ENCODE measurements at places on chromosomes 1 and 21.

- DNase-seq: no peak
Measured at GRCh38 chr21:28798798-28799197, 193.9 kb downstream of the LTN1 start.

DNA sequence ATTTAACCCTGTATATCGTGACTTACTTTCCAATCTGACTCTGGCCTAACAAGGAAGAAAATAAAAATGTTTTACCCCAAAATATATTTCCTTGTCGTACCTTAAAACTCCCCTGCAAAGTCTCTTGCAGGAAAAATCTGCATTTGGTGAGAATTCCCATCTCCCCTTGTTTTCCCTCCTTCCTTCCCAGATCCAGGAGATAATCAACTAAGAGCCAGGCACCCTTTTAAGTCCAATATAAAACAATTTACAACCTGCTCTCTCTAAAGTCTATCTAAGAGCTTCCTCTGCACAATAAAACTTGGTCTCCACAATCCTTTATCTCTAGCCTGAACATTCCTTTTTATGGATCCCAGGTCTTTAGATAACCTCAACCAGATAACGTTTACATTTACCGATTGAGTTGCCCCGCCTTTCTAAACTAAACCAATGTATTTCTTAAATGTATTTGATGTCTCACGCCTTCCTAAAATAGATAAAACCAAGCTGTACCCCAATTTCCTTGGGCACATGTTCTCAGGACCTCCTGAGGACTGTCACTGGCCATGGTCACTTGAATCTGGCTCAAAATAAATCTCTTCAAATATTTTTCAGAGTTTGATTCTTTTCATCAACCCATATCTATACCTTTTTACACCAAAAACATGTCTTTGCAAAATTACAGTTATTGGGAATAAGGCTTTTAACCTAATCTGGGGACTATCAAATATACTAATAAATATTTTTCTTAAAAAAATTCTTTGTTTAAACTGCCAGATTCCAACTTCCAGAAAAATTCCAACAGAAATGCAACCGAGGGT lies 993 bp downstream of the DDX59 start:
- no peak for DNase-seq

GRCh38 chr1:194917769-194918168 lies 1690.5 kb downstream of the KCNT2 start:
- DNase-seq: no peak

- DNase-seq: no peak
Measured at GRCh38 chr1:9410737-9411297, 118.1 kb downstream of the SPSB1 start.

GRCh38 chr1:89175601-89176256 lies at the start of gene GBP7:
GBP7 (minus strand) TSS chr1:89176003; CDS start chr1:89171935, 4,068 bp downstream.
- DNase-seq: no peak

DNA sequence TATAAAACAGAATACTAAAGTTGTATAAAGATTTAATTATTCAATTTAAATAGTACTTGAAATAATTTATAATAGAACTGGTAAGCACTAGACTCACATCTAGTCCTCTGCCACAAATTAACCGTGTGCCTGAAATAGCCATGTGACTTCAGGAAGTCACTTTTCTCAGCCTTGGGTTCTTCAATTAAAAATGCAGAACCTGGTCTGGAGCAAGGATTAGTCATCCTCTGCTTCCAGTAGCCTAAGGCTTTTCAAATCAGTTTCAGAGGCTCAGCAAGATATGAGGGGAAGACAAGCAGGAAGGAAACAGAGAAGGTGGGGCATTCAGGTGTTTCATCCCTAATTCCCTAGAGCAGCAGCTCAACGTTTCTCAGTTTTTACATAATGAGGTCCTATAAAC lies 23.0 kb downstream of the DPH5 start:
- no peak for DNase-seq

DNA sequence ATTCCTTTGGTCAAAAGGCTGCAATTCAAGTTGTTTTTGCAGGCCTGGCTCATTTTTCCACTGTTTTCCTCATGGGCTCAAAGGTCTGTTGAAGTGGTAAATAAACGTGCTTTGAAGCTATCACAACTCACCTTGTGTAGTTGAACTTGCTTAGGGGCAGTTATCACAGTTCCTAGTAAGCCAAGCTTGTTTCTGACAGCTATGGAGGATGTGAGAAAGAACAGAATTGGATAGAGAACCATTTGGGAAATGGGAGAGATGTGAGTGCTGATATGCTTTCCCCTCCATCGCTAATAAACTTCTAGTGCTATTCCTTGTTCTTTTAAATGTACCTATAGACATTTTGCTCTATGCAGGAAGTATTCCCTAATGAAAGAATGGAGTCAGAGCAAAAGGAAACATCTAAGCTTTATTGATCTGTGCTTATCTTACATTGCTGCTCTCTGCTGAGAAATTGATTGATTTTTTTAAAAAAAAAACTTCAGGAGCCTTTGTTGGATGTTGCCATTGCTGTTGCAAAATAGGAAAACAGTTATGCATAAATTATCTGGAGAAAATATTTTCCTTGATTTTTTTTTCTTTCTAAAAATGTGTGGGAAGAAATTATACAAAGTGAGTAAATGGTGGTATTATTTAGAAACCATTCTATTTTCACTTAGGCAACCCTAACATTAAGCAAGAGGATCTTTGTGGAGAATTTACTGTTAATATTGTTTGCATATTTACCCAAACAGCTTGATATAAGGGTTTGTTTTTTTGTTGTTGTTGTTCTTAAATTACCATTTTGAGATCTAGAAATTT lies 118.2 kb downstream of the MAGI3 start:
- DNase-seq: no peak

DNA sequence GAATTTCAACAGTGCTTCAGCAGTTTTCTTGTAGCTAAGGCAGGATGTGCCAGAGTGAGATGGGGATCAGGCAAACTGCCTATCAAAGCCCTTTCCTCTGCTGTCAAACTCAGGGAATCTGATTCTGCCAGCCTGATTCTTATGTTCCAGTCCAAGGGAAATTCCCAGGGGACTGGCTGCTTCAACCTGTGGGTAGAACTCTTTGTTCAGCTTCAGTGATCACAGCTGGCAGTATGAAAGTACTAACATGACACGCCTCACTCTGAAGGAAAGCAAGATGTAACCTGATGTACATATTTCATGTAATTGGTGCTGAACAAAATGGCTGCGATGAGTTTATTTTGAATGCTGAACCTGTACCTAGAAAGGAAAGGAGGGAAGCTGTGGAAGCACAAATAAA lies 40.1 kb upstream of the SLC5A9 start:
- DNase-seq: no peak

GRCh38 chr21:25328736-25329135 lies 278.5 kb downstream of the MRPL39 start:
- DNase-seq: no peak

DNA sequence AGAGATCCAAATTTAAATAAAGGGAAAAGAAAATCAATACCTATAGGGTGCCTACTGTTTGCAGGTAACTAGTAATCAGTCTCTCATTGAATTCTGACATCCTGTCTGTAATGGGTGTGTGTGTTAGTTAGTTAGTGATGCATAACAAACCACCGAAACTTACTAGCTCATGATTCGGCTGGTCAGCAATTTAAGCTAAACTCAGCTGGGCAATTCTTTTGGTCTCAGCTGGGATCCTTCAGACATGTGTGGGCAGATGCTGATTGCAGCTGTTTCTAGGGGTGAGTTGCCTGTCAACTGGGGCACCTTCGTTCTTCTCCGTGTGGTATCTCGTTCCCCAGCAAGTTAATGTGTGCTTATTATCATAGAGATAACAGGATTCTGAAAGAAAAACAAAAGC lies 40.2 kb upstream of the ZNF124 start:
- DNase-seq: no peak

GRCh38 chr1:227556288-227556687 lies 7.1 kb upstream of the ZNF678 start:
- DNase-seq: no peak

DNA sequence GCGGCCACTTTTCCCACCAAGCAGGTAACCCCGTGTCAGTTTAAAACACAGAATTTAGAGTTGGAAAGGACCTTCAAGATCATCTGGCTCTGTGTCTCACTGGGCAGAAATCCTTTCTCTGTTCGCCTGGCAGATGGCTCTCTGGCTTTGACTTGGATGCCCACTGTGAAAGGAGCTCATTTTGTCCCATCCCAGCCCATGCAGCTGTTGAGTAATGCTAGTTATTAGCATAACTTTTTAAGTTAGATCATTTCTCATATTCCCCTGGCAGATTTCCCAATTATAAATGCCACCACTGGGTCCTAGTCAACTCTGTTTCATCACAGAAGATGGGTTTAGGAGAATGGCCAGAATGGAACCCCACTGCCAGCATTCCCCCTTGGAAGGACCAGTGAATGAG lies 55.9 kb downstream of the SLC35F3 start:
- DNase-seq: no peak

DNA sequence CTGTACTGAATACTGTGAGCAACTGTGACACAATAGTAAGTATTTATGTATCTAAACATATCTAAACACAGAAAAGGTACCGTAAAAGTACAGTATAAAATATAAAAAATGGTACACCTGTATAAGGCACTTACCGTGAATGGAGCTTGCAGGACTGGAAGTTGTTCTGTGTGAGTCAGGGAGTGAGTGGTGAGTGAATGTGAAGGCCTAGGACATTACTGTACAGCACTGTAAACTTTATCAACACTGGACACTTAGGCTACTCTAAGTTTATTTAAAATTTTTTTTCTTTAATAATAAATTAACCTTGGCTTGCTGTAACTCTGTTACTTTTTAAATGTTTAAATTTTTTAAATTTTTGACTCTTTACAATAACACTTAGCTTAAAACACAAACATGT lies 24.5 kb upstream of the SHCBP1L start:
- DNase-seq: no peak

DNA sequence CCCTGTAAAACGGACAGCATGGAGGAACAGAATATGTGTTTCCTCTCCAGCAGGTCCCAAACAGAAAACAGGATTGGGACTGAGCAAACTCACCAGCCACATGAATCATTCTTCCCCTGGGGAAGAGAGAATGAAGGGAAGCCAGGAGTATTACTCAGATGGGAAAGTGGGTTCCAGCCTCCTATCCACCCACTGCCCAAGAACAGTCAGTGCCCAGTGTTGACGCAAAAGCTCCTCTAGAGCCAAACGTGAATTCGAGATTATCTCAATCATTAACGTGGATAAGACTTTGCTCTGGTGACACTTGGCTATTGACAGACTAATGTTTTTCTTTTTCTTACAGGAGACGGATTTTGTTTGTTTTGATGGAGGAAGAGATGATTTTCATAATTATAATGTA lies 9.3 kb downstream of the MIA3 start:
- DNase-seq: no peak

GRCh38 chr1:160623227-160623633 lies 23.6 kb downstream of the SLAMF1 start:
- no peak for DNase-seq

GRCh38 chr1:49319426-49319963 lies 542.8 kb upstream of the BEND5 start:
- DNase-seq: no peak

GRCh38 chr1:180123463-180123936 lies 31.2 kb upstream of the QSOX1 start:
- DNase-seq: no peak

DNA sequence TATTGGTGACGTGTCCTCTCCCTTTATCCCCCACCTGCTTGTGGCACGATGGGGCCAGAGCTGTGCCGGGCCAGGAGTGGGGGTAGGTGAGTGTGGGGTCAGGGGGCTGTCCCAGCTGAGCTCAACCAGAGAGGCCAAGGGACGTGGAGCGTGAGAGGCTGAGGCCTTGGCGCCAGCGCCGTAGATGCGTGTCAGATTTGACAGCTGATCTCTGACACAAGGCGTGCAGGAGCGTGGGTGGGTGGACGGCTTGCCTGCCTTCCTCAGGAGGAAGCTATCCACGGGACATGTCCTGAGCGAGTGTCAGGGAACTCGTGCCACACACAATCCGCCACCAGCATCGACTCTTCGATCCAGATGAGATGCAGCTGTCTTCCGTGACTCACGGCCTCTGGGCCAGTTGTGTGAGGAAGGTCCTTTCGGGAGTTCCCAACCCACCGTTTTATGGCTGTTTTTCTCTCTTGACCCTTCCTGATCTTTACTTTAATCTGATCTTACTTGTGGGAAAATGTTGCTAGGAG lies 56.7 kb downstream of the SPSB1 start:
- no peak for DNase-seq

- no peak for DNase-seq
Measured at GRCh38 chr1:118990513-118991152, 2.5 kb upstream of the TBX15 start.

GRCh38 chr1:80363689-80364475 lies 1357.4 kb upstream of the ADGRL4 start:
- no peak for DNase-seq

GRCh38 chr1:2288311-2288710 lies 60.2 kb downstream of the SKI start:
- no peak for DNase-seq

- DNase-seq: no peak
Measured at GRCh38 chr1:233543338-233544255, 70.3 kb upstream of the KCNK1 start.

DNA sequence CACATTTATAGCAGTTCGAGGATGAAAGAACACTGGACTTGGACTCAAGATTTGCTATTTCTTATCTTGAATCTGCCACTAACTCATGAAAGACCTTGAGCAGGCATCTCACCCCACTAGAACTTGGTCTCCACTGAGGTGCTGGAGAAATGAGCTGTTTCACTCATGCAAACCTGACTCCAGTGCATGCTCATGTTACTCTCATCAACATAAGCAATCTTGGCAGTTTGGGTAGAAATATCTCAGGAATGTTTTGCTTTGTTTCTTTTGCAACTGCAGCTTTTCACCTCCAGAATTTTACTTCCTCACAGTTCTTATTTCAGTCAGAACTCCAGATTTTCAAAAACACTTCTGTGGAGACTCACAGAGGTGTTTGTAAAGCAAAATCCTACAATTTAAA lies 46.2 kb upstream of the DAB1 start:
- DNase-seq: no peak

DNA sequence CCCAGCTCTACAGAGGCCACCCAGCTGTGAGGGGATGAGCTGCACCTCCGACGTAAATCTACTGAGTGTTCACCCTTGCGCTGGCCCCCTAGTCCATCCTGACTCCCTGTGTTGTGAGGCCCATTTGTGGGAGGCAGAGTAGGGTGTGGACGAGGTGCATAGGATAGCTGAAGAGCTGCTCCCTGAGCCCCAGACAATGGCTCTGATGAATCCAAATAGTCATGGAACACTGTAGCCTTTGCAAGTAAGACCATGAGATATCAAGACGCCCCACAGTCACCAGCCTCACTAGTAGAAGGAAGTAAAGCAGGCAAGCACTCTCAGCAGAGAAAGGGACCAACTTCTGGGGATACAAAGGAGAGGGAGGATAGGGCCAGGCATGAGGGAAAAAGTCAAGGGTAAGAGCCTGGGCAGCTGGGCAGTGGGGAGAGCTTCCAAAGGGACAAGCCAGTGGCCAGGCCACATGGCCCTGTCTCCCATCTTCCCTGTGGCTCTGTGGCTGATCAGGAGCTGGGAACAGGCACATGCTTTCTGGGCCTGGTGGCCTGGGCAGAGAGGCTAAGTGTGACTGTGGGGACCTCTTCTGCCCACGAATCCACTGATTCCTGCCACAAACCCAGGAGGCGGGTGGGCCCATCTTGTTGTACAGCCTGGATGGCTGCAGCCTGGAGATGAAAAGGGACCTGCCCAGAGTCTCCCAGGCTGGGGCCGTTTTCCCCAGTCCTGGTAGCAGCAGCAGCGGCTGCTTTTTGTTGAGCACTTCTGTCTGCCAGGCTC lies 55.5 kb upstream of the EPS8L3 start:
- no peak for DNase-seq
